ENCODE measurements at places on chromosomes 2 and 18. TPM values are rescaled to one million over a fixed set of nuclear protein-coding genes. Genes with fewer than 3 reads are reported as not detected.

Gene SP5
- total RNA-seq: not detected

Gene TMEM17
- 3.9 TPM for total RNA-seq

Gene GAD1
- total RNA-seq: 2.4 TPM

Gene HOXD4
- total RNA-seq: not detected

Gene SPC25
- total RNA-seq: 27.1 TPM

Gene RIT2
- total RNA-seq: not detected

Gene RAD51AP2
- not detected for total RNA-seq

Gene TXNDC2
- total RNA-seq: not detected

Gene SAP130
- 13.0 TPM for total RNA-seq

Gene DLGAP1
- total RNA-seq: not detected

Gene SCN9A
- total RNA-seq: 1.8 TPM

Gene THAP4
- 103 TPM for total RNA-seq

Gene AGXT
- not detected for total RNA-seq

Gene ESPNL
- total RNA-seq: 0.85 TPM
